ENCODE measurements at places on chromosomes 6 and 20. TPM values are rescaled to one million over a fixed set of nuclear protein-coding genes. Genes with fewer than 3 reads are reported as not detected.

Gene IYD
- polyA plus RNA-seq, result not detected

Gene C20orf204
- polyA plus RNA-seq, result 0.35 TPM

Gene MUC22
- polyA plus RNA-seq, result not detected

Gene JPH2
- polyA plus RNA-seq, result 142 TPM

Gene HCRTR2
- not detected for polyA plus RNA-seq

Gene EPPIN
- not detected for polyA plus RNA-seq

GRCh38 chr6:44960898-44961297, 367.2 kb upstream of the RUNX2 start:
- H3K36me3 ChIP-seq, result no peaks in the 10 kb centered on the region
- H3K27me3 ChIP-seq, result no peaks in the 10 kb centered on the region
- no peak overlapping the region for H3K27ac ChIP-seq
- DNase-seq, result no peak
- no peak overlapping the region for H3K4me3 ChIP-seq

DNA sequence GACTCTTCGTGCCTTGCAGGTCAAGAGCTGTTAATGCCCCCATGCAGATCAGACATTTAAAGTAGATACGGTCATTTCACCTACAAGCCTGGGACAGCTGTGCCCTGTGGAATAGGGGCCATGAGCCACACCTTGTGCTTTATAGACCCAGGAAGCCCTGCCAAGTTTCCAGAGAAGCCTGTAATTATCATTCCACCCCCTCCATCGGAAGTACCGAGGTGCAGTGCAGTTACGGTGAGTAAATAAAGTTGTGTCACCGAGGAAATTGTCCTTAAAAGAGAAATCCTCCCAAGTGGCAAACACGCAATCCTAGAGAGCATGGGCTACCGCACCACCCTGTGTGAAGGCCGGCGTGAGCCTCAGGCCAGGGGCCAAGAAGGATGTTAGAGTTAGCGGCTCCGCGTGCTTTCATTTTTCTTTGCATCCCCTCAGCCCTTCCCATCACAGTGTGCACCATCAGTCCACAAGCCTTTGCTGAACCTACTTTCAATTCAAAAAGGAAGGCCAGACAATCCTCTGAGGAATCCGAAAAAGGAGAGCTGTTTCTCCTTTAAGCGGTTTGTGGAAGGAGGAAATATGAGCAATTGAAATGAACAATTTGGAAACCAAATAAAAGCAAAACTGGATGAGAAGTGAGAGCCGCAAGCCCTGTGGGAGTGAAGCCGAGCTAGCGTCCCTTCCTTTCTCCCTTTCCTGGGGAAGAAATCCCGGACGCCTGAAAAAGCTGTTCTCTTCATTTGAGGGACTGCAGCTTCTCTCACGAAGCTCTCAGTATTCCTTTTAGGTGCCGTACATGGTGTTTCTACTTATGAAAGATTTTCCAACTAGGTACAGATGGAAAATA, 183.3 kb upstream of the PDE10A start:
- H3K36me3 ChIP-seq, result no peaks in the 10 kb centered on the region
- H3K4me3 ChIP-seq, result no peak overlapping the region
- H3K27ac ChIP-seq, result no peak overlapping the region
- DNase-seq, result no peak

DNA sequence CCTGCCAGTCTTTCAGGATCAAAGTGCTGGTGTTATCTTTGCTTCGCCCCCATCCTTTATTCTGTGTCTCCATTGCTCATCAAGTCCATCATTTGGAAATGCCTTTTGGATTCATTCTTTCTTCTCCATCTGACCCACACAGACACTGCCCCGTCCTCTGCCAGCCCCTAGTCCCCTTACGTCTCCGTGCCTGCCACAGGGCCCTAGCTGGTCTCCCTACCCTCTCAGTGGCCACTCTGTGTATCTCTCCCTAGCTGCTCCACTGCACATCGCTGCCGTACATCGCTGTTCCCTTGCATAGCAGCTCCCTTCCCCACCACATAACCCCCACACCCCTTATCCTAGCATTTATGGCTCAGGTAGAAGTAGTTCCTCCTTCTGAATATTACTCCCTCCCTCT, 15.7 kb downstream of the PPP1R3G start:
- no peaks in the 10 kb centered on the region for H3K27me3 ChIP-seq
- H3K36me3 ChIP-seq, result no peaks in the 10 kb centered on the region
- DNase-seq, result no peak
- no peak overlapping the region for H3K27ac ChIP-seq
- H3K4me3 ChIP-seq, result no peak overlapping the region
- H3K4me1 ChIP-seq, result peaks cover 14% of the 10 kb centered on the region

DNA sequence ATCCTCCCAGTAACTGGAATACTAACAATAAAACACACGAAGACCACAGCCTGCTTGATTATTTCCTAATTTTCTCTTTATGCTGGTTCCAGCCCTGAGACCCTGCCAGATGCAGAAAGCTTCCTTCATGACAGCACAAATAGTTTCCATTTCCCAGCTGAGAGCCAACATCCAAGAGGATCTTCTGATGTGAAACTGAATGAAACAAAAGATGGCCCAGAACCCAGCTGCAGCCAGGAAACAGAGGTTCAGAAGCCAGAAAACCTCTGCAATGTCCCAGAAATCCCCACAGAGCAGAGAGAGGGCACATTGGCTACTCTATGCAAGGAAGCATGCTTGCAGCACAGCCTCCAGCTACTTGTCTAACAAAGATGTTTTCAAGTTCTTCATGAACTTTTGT, 61.8 kb upstream of the PLEKHG1 start:
- H3K4me3 ChIP-seq, result no peak overlapping the region
- H3K4me1 ChIP-seq, result no peaks in the 10 kb centered on the region
- H3K36me3 ChIP-seq, result no peaks in the 10 kb centered on the region
- DNase-seq, result no peak

DNA sequence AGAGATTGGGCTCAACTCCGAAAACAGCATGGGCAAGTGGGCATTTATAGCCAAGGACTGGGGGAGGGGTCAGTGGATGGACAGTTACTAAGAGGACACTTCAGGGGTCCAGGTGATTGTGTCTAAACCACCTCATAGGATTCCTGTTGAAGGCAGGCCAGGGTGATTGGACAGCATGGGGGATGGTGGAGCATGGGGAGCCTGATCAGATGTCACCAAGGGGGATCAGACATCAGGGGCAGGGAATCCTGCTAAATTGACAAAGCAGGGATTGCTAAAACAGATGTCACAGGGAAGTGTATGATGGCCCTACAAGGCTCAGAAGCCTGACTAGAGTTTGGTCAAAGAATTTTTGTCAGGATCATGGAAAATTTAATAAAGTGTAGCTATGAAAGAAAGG, 2.4 kb upstream of the PYGB start:
- no peak for DNase-seq
- no peak overlapping the region for H3K27ac ChIP-seq
- peaks cover 36% of the 10 kb centered on the region for H3K4me1 ChIP-seq
- H3K4me3 ChIP-seq, result no peak overlapping the region
- H3K27me3 ChIP-seq, result no peaks in the 10 kb centered on the region

DNA sequence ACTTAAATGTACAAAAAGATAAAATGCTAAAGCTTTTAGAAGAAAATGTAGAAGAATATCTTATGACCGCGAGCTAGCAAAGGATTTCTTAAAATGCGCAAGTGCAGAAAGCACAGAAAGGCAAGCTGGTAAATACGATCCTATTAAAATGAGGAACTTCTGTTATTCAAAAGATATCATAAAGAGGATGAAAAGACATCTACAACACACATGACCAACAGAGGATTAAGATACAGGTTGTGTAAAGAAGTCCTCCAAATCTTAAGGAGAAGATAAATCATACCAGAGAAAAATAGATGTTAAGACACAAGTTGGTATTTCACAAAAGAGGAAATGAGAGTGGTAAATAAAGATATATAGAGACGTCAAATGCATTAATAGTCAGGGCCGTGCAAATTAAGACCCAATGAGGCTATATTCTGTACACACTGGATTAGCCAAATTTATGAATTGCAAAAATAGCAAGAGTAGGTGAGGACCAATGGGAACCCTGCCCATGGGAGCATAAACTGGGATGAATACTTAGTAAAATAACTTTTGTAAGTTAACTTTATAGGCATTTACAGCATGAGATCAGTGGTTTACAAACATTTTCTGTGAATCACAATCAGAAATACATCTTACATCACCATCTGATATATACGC, 23.0 kb downstream of the APCDD1L start:
- no peaks in the 10 kb centered on the region for H3K36me3 ChIP-seq
- H3K27me3 ChIP-seq, result no peaks in the 10 kb centered on the region
- no peak for DNase-seq
- H3K27ac ChIP-seq, result no peak overlapping the region
- H3K4me1 ChIP-seq, result no peaks in the 10 kb centered on the region

DNA sequence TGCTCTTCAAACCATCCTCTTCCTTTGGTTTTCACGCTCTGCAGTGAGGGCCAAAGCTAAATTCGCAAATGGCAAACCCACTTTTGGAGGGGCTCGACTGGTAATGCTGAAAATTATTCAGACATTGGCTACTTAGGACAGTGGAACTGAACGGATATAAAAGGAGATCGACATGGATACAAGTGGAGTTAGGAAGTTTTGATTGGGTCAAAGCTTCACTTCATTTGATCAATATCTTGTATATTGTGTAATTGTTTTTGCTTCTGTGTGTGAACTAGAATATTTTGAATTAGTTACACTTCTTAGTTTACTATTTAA, 1.2 kb downstream of the FAM8A1 start:
- peaks cover 14% of the 10 kb centered on the region for H3K4me1 ChIP-seq
- peaks cover 18% of the 10 kb centered on the region for H3K36me3 ChIP-seq
- H3K27me3 ChIP-seq, result no peaks in the 10 kb centered on the region
- H3K4me3 ChIP-seq, result peak overlapping the region; percentile 79

DNA sequence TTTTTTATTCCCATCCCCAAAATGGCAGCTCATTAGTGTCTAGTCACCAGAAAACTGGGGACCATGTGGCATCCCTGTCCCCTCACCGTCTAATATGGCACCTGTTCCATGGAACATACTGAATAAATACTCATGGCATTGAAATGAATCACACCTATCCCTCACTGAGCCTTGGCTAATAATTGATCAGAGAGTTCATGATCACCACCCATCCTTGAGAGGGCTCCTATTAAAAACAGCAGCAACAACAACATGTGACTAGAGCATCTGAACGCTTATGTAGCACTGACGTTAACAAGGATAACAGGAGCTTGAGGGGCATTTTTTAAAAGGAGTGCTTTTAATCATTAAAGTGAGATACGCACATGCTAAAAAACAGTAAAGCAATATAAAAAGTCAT, 1111.6 kb upstream of the FLRT3 start:
- no peaks in the 10 kb centered on the region for H3K36me3 ChIP-seq
- H3K4me1 ChIP-seq, result no peaks in the 10 kb centered on the region
- no peak overlapping the region for H3K4me3 ChIP-seq
